ENCODE measurements at places on chromosomes 3 and 15. TPM values are rescaled to one million over a fixed set of nuclear protein-coding genes. Genes with fewer than 3 reads are reported as not detected.

GRCh38 chr3:148903941-148904340, 38.8 kb downstream of the CPA3 start:
- DNase-seq = no peak

GNAT1 gene
- total RNA-seq = not detected

DUOXA2 gene
- total RNA-seq = not detected

UBA7 gene
- 13.0 TPM for total RNA-seq

GRCh38 chr3:197866035-197866434, 75.0 kb downstream of the LRCH3 start:
- DNase-seq = no peak

HACD3 gene
- 101 TPM for total RNA-seq
